ENCODE measurements at places on chromosomes 13 and 19.

DNA sequence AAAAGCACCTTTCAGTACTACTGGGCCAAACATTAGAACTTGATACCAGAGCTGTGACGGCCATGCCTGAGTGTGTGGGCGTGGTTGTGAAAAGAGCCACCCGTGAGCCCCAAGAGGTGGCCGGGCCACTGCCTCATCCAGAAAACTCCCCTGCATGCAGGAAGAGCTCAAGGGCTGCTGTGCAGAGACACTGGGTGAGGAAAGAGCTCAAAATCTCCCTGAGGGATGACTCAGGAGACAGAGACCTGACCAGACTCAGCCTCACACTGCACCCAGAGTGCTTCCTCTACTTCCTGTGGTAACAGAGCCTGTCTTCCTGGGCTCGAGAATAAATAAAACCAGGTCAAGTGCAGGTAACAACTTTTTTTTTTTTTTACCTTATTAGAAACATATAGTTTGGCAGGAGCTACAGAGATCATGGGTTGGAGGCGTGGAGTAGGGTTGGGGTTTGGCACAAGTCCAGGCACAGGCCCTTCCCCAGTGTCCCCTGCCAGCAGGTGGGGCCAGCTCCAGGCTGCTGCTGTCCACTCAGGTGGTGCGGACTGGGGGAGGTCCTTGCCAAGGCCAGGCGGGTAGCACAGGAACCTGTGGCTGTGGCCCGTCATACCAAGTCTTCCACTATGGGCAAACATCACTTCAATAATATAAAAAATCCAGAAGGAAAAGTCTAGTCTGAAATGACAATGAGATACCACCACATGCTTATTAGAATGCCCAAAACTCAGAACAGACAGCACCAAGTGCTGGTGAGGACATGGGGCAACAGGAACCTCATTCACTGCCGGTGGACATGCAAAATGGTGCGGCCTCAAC lies 25.5 kb downstream of the ELL start:
- DNase-seq = no peak

DNA sequence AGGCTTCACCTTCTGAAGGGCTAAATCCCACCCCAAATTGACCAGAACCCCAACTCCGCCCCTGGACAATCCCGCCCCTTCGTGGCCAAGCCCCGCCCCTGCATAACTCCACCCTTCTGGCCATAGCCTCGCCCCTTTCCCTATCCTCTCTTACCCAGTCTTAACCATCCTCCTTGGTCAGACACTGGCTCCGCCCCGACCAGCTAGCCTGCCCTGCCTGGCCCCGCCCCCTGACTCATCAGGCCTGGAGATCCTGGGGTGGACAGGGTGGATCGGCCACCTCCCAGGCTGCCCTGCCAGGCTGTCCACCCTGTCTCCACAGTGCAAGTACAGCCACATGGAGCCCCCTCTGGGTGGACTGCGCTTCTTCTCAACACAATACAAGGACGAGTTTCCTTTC lies 8.0 kb upstream of the ZNF358 start:
- DNase-seq = no peak

DNA sequence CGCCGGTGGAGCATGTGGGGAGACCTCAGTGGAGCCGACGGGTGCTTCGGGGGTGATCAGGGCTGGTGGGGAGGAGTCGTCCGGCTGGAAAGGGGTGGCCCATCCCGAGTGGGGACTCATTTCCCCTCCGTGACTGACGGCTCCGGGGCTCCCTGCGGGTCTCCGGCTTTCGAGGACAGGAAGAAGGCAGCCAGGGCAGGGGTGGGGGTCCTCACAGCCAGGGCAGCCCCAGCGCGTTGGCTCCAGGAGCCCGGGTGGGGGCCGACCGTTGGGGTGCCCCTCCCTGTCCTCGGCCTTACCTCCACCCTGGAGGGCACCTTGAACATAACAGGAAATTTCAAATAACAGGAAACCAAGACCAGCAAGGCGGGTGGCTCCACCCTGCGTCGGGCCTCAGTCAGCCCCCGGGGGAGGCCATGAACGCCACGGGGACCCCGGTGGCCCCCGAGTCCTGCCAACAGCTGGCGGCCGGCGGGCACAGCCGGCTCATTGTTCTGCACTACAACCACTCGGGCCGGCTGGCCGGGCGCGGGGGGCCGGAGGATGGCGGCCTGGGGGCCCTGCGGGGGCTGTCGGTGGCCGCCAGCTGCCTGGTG lies at the start of gene S1PR4:
Gene S1PR4 (plus strand): TSS at position 393 of the 596 bp plus-strand sequence. CDS start 24 bp downstream, at position 417.
- no peak for DNase-seq

DNA sequence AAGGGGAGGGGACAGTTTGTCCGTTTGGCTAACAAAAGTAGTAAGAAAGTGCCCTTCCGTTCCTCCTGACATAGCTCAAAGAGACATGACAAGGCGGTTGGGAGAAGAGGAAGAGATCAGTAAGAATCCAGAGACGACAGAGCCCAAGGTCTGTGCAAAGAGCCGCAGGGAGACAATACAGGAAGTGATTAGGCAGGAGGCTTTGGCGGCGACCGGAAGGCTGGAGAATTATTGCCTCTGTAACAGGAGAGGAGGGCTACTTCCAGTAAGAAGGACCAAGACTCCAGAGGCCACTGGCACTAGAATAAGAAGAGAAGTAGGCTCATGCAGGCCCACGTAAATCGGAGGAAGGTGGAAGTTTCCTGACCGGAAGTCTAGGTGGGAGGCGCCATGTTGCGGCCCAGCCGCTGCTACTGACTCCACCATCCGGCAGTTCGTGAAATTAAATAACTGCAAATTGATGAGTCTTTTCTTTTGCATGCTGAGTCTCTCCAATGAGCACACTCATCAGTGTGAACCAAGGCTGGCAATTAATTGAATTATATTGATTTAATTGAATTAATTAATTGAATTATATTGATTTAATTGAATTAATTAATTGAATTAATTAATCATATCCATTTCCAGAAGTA lies 9.9 kb downstream of the RFX2 start:
- no peak for DNase-seq

DNA sequence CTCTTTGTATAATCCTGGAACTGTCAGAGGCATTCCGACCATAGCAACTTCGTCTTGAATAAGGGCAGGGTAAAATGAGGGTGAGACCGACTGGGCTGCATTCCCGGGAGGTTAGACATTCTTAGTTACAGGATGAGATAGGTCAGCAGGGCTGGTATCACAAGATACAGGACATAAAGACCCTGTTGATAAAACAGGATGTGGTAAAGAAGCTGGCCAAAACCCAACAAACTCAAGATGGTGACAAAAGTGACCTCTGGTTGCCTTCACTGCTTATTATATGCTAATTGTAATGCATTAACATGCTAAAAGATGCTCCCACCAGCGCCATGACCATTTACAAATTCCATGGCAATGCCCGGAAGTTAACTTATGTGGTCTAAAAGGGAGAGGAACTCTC lies 27.7 kb upstream of the MBNL2 start:
- DNase-seq = no peak

DNA sequence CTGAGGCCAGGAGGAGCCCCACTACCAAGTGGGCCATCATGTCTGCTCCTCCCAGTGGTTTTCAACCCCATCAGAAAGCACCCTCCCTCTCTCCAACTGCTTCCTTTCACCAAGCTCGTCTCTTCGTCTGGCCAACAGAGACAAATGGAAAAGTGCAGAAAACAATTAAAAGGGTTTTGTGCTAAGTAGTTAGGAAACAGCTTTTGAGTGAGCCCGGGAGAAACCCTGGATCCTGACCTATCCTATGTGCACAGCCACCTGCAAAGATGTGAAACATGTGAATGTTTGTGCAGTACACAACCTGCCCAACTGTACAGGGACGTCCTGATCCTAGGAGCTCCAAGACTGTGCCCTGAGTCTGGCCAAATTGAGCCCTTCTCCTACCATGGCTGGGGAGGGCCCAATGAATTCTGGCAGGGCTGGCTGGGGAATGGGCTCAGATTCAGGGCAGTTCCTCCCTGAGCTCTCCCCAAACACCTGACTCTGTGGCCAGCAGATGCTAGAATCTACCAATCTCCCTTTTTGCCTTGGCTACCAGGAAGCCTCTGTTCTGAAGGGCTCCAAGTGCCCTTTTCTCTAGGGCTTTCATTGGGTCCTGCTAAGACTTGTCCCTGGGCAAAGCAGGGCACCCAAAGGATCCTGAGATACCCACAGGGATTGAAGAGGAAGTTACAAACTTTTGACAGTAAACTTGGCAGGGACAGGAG lies 7.9 kb downstream of the TLE5 start:
- no peak for DNase-seq

- DNase-seq = no peak
Measured at GRCh38 chr19:32471811-32472210, 66.2 kb downstream of the DPY19L3 start.

GRCh38 chr13:52454459-52454819 lies 839 bp upstream of the CKAP2 start:
- DNase-seq = no peak

DNA sequence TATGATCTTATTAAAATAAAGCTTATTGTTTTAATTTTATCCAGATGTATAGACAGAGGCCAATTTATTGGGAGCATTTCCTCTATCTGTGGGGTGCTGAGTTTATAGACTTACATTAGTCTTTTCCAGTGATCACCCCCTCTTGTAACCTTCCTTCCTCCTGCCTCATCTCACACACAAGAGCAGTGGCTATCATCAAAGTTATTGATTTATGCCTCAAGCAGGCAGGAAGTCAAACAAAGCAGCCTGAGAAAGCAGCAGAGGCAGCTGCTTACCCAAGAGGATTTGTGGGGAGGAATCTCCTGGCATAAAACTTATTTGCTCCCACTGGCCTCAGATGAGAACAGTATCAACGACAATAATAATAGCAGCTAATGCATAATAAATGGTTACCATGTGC lies 26.3 kb upstream of the DCLK1 start:
- DNase-seq = no peak

GRCh38 chr13:30017880-30018279 lies 167.5 kb upstream of the UBL3 start:
- DNase-seq = no peak

DNA sequence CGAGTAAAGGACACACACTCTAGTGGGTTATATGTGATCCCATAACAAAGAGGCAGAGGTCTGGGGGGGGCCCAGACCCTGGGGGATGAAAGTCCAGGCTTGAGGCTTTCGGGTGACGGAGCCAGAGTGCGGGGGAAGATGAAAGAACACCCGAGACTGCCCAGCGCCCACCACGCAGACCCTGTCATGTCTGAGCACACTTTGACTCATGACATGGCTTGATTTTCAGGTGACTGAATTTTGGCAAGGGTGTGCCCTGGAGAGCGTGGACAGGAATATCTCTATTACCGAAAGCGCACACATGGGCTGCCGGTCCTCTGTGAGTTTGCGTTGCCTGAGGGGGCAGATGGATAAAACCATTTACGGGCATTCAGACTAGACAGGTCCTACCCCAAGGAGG lies 192.0 kb upstream of the SOX1 start:
- no peak for DNase-seq

GRCh38 chr13:76868371-76868770 lies 17.8 kb downstream of the KCTD12 start:
- no peak for DNase-seq

DNA sequence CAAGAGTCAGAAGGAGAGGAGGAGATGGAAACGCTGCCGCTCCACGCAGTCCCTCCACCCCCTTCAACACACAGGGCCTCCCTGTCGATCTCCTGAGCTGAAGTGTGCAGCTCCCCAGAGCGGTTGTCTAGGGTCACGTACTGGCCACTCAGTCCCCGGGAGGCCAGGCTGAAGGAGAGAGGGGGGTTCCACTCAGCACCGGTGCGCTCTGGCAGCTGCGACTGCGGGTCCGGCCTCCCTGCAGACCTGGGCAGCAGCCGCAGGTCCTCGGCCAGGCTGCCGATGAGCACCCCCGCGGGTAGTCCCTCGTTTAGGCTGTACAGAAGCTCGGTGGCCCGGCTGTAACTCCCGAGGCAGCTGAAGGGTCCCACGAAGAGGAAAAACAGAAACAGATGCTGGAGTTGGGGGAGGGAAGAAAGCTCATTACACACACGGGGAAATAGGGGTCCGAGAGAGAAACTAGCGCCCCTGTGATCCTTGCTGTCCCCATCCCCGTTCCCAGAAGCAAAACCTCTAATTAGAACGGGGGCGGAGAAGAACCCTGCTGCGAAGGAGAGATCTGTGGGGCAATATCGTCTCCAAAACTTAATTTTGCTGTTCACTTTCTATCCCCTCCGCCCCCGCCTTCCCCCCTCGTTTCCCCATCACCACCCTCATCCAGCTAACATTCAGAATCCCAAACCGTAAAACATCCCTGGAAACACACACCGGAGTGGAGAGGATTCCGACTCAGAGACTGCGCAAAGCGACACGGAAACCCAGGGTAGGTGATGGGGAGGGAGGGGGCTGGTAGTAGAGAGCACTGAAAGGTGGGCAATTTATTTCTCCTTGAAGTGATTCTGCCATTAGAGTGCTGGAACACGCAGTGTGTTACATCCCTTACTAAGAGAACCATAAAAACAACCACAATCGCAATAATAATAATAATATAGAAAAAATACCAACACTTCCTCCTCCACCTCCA lies 1.8 kb downstream of the PCDH20 start:
- no peak for DNase-seq

GRCh38 chr13:99327126-99327525 lies 19.9 kb upstream of the GPR183 start:
- no peak for DNase-seq

DNA sequence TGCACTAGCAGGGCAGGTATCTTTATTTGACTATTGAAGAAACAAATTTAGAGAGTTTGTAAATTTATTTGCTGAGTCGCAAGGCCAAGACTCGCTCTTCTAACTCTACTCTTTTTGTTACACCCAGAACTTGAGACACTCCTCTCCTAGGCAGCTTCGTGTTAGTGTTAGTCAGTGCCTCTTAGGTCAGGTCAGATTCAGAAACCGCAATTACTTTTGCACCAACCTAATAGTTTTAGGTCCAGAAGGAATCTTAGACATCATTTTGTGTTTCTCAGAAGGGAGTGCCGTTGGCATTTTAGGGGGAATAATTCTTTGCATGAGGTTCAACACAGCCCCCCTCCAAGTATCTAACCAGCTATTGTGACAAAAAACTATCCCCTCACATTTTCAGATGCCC lies 8.8 kb downstream of the GPR180 start:
- no peak for DNase-seq

DNA sequence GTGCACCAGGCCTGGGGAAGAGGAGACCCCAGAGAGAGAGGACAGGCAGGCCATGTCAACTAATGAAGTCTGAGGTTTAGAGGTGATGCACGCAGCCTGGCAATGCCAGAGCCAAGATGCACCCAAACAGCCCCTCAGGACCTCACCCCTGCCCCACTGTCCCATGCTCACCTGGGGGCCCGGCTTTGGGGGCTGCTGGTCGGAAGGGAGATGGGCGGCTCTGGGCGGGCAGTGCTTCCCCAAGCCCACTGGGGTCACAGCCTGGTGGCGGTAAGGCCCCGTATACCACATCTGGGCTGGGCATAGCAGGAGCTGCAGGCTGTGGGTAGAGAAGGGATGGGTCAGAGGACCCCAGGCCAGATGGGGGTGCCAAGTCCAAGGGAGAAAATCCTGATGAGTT lies 8.6 kb upstream of the TMEM161A start:
- DNase-seq = no peak

DNA sequence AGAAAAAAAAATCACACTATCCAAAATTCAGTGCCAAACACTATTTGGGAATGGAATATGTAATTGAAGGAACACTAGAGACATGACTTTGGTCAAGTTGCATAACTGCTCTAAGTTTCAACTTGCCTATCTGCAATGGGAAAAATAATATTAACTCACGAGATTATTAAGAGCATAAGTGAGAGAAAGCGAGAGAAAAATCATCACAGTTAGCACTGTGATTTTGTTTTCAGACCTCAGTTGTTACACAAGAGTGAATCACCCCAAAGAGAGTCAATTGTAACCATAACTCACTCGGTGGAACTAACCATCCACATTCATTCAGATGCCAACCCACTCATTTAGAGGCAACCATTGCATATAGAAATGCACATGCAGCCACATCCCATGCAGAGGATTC lies 147.1 kb downstream of the NHLRC3 start:
- DNase-seq = no peak

GRCh38 chr13:42485272-42485671 lies 88.7 kb upstream of the TNFSF11 start:
- DNase-seq = no peak
